ENCODE measurements at places on chromosomes 3 and 15.

- DNase-seq: no peak
Measured at GRCh38 chr15:48109856-48110531, 10.8 kb upstream of the SLC24A5 start.

DNA sequence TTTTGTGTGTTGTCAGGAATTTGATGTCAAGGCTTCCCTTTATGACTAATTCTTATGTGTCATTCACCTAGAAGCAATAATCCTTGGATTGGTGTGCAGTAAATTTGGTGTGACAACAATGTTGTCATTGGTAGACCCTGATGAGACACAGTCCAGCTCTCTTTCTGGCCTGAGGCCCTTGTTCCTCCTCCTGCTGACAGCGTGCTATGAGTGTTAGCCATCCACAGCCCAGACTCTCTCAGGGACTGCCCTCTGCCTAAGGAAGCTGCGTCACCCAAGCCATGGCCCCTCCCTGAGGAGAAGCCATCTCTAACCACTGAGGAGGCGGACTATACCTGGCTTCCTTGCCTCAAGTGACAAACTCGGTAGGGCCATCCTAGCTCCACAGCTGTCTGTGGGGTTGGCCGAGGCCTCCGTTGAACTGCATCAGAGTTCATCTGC is 13.3 kb upstream of the TM4SF1 start:
- DNase-seq: no peak

GRCh38 chr3:158792709-158793108 is 9.1 kb upstream of the MFSD1 start:
- DNase-seq: no peak

DNA sequence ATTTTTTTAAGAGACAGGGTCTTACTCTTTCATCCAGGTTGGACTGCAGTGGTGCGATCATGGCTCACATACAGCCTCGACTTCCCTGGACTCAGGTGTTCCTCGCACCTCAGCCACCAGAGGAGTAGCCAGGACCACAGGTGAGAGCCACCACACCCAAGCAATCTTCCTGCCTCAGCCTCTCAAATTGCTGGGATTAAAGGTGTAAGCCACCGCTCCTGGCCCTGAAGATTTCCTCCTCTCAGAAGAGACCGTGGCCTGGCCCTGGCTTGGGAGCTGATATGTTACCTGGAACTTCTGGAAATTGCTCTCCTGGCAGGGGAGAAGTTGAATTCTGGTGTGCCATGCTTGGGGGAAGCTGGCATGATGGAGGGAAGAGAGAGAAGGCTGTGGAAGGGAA is 36.2 kb downstream of the PPCDC start:
- no peak for DNase-seq

GRCh38 chr15:65026756-65027155 is 2.7 kb downstream of the MTFMT start:
- no peak for DNase-seq

- DNase-seq: no peak
Measured at GRCh38 chr15:69562564-69562963, 109.9 kb downstream of the RPLP1 start.

DNA sequence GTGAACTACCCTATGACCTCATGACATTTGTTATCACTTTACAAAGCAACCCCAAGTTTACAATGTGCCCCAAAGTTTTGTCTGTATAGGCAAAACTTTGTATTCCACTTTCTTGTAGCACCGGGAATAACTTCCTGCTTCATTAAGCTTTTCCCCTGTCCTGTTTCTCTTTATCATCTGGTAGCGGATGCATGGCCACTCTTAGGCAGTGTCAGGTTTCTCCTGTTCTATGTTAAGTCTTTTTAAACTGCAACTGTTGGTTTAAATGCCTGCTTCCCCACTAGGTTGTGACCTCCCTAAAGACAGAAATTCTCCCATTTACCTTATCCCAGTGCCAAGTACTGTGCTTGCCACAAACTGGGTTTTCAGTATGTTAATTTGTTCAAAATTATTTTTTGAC is 433.6 kb upstream of the DPH6 start:
- DNase-seq: no peak

DNA sequence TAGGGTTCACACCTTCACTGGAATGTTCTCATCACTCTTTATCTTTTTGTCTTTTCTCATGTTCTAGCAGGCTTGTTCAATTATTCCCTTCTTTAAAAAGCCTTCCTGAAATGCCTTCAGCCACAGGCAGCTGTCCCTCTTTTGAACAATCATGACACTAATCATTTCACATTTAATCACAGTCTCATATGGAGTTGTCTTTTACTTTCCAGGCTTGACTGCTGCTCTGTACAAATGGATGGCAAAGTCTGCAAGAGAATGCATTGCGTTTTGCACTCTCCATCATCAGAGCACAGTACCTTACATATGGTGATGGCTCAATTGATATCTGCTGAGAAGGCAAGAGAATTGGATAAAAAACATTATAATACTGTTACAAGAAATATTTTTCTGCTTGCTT is 529.8 kb downstream of the DIPK2A start:
- no peak for DNase-seq

- no peak for DNase-seq
Measured at GRCh38 chr3:181940703-181941102, 229.0 kb downstream of the SOX2 start.

DNA sequence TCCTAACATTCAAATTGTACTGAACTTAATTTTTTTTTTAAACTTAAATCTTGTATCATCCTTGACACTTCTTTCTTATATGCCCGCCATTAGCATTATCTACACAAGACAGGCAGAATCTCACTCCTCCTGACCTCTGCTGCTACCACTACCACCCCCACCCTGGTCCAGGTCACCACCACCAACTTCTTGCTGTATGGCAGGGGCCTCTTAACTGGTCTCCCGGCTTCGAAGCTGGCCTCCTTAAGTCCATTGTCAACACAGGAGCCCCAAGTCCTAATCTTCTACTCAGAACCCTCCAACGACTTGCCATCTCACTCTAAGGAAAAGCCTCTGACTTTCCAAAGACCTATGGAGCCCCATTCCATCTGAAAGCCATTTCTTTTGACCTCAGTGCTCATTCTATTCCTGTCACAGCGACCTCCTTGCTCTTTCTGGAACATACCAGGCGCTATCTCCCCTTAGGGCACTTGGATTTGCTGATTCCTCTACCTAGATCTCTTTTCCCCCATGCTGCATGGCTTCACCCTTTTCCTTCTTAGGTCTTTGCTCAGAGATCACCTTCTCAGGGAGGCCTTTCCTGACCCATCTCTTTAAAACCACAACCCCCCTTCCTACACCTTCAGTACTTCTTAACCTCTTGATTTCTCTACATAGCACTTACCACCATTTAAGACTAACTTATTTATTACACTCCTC is 2.6 kb downstream of the PRC1 start:
- DNase-seq: no peak

GRCh38 chr3:128745742-128746141 is 19.8 kb downstream of the RAB7A start:
- no peak for DNase-seq

DNA sequence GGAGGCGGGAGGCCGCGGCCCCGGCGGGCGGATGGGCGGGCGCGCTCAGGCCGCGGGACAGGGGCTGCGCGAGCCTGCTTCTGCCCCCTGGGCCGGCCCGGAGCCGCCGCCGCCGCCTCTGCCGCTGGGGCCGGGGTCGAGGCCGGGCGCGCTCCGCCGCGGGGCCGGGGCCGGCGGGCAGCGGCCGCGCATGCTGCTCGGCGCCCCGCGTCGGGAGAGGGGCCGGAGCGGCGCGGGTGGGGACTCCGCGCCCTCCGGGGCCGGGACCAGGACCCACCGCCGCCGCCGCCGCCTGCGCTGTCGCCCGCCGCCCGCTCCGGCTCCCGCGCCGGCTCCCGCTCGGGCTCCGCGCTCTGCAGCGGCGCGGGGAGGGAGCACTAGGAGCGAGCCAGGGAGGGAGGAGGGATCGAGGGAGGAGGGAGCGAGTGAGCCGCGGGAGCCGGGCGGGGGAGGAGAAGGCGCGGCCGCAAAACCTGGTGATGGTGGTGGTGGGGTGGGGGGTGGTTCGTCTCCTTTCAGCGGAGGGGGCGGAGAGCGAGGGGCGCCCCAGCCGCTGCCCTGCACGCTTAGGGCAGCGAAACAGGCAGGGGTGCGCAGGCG is at the start of gene LINGO1:
LINGO1 (minus strand) TSS at position 379 of the 600 bp plus-strand sequence. CDS start 597 bp downstream, outside the sequence.
- no peak for DNase-seq

GRCh38 chr3:161343986-161344385 is 27.3 kb downstream of the SPTSSB start:
- no peak for DNase-seq

DNA sequence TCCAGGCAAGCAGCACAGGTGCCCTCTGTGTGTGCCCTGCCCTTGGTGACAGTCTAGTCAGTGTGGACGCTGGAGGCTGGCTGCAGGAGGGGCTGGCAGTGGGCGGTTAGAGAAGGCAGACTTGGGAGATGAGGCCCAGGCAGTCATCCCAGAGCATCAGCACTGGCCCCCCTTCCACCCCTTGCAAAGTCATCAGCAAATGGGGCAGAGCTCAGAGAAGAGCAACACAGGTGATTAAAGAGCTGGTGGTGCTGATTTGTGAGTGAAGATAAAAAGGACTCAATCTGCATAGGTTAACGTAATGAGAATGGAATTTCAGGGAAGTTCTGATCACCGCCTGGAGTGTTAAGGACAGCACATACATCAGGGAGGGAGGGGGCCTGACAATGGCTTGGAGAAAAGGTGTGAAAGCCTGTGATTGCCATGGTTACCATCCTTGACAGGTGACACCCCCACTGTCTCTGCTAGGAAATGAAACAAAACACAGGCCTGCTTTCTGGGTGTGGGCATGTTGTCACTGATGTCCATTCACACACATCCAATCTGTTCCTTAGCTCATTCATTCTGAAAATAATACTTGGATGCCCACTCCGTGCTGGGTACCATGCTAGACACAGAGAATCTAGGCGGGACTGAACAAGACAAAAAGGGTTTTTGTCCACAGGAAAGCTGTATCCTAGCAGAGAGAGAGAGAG is 269.6 kb upstream of the ST8SIA2 start:
- no peak for DNase-seq

DNA sequence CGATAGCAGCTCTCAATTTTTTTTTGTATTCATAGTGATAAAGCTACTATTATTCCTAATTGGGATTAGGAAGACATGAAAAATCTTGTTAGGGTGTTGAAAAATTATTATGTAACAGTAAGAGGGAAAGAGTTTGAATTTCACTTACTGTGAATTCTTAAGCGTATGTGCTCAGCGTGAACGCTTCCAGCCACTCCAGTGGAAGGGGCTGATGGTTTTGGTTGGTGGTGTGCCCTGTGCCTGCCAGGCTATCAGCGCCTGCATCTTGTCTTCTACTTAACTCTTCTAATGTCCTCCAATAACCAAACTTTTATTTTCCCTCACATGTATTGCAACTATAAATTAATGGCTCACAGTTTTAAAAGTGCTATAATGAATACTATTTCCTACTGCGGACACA is 22.5 kb downstream of the CDIN1 start:
- DNase-seq: no peak

DNA sequence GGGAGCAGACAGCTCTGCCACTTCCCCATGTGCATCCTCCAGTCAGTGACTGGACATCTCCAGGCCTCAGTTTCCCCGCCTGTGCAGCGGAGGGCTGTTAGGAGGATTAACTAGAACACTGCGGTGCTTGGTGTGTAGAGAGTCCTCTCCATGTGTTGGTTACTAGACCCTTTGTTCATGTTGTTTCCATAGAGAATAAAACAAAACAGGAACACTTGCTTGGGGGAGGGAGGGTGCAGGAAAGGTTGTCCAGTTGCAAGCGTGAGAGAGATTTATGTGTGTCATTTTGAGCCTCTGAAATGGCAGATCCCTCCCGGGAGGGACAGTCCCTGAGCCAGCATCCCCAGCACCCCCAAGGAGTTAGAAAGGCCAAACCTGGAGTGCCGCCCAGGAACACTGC is 184.0 kb upstream of the LYSMD4 start:
- no peak for DNase-seq

GRCh38 chr3:120143676-120144075 is 49.4 kb upstream of the GSK3B start:
- DNase-seq: no peak

- DNase-seq: no peak
Measured at GRCh38 chr15:100190675-100191074, 151.1 kb downstream of the ADAMTS17 start.

GRCh38 chr15:64311566-64311965 is 44.4 kb downstream of the CSNK1G1 start:
- no peak for DNase-seq

DNA sequence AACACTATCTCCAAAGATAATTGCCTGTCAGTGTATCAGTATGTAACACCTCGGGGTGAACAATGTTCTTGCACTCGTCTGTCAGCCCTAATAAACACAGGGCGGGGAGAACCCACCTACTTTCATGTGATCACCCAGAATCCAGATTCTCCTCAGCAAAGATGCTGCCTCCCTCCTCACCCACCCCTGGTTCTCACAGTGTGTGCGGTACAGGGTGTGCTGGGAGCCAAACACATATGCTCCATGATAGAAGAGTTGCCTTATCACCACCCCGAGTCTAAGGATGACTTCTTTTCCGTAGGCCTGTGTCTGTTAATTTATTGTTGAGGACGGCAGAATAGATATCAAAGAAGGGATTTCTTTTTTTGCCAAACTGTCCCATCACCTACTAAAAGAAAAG is 206.1 kb downstream of the TLE3 start:
- DNase-seq: no peak

GRCh38 chr3:137835096-137835495 is 71.0 kb downstream of the SOX14 start:
- DNase-seq: no peak

DNA sequence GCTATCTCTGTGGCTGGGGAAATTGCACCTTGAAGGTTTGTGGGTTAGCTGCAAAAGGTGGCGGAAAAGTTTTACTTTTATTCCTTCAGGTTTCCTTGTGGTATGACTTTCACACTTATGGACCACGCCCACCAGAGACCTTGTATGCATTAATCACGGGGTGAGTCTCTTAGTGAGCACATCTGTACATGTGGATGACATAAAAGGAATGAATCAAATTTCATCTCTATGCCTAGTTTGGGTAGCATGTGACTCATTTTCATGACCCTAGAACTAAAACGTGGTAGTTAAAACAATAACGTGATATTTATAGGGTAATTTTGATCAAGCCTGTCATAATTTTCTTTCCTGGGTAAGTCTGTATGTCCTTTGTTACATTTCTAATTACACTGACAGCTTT is 141.7 kb downstream of the PDCD6IP start:
- DNase-seq: peak; percentile 11

DNA sequence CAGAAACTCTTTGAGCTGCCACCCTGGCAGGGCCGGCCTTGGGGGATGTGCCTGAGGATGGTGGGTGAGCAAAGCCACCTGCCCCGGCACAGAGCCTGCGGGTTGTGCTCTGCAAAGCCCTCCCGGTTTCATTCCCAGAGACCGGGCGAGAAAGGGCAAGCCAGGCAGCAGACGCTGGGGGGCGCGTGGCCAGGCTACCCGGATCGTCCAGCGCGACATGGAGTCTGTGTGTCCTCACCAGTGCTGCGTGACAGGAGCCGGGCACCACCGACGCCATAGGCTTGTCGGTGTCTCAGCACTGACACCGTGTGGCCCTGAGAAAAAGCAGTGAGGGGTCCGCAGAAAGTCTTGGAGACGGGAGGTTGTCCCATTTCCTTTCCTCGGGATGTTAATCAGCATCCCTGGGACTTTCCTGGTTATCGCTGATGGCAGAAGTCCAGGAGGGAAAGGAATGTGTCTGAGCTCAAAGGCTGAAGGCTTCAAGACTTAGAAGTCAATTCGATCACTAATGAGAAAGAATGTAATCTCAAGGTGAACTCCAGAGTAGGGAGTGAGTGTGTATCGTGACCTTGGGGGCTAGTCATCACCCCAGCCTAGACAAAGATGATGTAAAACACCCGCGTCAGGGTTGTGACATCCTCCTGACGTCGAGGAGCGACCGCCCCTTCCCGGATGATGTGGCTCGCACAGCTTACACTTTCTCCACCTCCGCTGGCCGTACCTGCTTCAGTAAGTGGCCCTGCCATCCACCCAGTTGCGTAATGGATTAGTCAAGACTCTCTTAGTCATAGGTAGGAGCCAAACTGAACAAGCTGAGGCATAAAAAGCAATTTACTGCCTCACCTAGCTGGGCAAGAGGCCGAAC is 36.3 kb upstream of the PLA2G4E start:
- DNase-seq: peak; percentile 65
